ENCODE measurements at places on chromosomes 4 and X.

GRCh38 chr4:74623041-74623440, 171.3 kb downstream of the BTC start:
- peak; percentile 31 for DNase-seq

DNA sequence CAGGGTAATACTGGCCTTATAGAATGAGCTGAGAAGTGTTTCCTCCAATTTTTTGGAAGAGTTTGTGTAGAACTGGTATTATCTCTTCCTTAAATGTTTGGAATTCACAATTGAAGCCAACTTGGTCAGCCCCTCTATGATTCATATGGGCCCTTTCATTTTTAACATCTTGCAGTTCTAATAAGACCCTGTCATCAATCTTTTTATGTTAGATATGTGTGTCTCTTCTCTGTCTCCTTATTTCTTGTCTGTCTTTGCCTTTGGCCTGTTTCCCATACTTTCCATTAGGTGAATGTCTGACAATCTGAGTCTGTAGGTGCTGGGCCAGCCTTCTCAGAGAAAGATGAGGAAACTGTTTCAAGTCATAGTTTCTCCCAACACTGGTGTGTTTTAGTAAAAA, 88.7 kb downstream of the SLC16A2 start:
- DNase-seq = no peak

GRCh38 chr4:48603366-48604003, 113.4 kb downstream of the ZAR1 start:
- DNase-seq = no peak

- DNase-seq = no peak
Observed at GRCh38 chr4:132506568-132506967, 642.5 kb upstream of the PCDH10 start.

DNA sequence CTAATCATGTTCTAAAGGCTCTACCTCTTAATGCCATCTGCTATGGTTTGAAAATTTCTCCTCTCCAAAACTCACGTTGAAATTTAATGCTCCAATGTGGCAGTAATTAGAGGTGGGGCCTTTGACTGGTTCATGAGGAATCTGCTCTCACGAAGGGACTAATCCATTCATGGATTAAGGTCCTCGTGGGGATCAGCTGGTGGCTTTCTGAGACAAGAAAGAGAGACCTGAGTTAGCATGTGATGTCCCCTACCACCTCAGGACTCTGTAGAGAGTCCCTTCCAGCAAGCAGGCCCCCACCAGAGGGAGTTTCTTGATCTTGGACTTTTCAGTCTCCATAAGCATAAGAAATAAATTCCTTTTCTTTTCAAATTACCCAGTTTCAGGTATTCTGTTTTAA, 65.3 kb downstream of the WDFY3 start:
- DNase-seq = no peak

DNA sequence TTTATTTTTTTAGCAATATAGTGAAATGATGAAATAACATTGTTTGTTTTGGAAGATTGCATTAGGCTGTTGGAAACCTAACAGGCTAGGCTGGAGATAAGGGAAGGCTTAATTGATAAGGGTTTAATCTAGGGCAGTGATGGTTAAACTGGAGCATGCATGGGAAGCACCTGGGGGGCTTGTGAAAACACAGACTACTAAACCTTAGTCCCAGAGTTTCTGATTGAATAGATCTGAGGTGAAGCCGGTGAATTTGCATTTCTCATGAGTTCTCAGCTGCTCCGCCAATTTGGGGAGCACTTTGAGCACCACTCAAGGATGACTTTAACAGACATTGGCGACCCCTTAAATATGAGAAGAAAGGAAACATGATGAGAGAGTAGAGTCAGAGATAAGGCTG, 11.5 kb downstream of the STK26 start:
- no peak for DNase-seq
